CD4-positive, alpha-beta T cell treated with Interleukin-10 for 1 hour (primary cell): ENCODE measurements at places on chromosomes 2 and 18.

- no peak for DNase-seq
Observed at GRCh38 chr2:47751856-47752414, 31.0 kb upstream of the MSH6 start.

- DNase-seq, result no peak
Observed at GRCh38 chr2:214742119-214742518, 67.4 kb downstream of the BARD1 start.

DNA sequence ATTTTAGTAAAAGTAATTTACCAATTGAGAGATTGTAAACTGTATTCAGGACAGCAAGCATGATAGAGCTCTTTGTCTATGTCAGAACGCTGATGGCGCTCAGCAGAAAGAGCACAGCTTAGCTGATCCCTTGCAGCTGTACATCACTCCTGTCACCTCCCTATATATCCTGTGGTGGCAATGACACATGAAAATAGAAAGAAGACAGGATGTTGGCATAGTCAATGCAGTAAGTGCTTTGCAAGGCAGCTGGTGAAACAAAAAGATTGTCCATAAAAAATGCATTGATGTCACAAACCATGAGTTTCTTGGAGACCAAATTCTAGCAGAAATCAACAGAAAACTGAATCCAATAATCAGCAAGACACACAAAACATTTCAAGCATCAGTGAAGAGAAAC, 221.5 kb downstream of the RIT2 start:
- DNase-seq, result no peak

GRCh38 chr18:939166-939565, 34.5 kb downstream of the ADCYAP1 start:
- no peak for DNase-seq

DNA sequence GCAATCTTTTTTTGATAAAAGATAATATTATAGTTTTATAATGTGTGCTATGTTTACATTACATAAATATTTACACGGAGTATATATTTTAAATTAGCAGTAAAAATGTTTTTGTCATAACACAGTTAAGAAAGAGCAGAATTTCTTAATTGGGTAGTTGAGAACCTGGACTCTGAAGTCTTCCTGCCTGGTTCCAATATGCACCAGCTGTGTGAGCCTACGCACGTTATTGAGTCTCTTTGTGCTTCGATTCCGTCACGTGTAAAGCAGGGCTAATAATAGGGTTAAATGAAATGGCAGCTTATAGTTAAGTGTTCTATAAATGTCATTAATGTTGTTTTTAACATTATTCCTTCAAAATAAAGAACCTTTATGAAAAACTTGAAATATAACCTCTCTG, 1.2 kb upstream of the CCDC88A start:
- DNase-seq, result no peak

DNA sequence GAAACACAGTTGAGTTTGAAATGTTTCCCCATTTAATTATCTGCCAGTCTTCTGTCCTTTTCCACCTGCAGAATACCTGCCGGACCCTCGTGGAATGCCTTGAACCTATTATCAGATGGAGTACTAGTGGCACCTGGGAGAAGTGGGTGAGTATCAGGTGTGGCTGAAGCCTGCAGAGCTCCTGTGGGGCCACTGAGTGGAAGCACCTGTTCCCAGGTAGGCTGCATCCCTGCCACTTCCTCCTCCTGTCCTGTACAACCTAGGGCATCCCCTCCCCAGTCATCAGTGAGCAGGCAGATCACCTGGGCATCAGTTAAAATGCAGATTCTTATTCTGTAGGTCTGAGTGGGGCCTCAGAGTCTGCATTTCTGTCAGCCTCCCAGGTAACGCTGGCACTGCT, 80.8 kb upstream of the BZW1 start:
- DNase-seq, result no peak

DNA sequence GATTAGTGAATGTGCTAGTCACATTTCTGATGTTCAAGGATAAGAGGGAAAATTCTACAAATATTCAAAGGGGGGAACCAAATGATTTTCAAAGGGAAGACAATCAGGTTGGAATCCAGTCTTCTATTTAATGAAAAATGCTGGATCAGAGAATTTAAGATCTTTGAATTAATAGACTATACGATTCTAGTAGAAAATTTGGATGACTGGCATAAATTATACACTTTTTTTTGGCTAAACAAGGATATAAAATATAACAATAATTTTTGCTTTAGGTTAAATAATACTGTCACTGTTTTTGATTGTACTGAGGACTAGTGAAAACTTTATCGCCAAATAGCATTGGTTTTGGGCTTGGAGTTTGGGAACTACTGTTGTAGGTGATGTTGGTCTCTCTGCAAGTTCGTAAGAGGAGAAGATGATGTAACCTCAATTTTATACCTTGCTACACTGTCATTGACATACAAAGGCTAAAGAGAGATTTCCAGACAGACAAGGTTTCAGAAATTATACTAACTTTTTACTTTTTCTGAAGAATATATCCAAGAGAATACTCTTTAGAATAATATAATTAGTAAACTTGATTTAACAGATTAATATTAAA, 51.3 kb downstream of the NCOA1 start:
- no peak for DNase-seq

GRCh38 chr18:48800876-48801727, 149.7 kb downstream of the SMAD7 start:
- no peak for DNase-seq

- no peak for DNase-seq
Observed at GRCh38 chr2:9761577-9761976, 81.7 kb upstream of the TAF1B start.

- no peak for DNase-seq
Observed at GRCh38 chr2:53515435-53516332, 251.9 kb upstream of the CHAC2 start.

DNA sequence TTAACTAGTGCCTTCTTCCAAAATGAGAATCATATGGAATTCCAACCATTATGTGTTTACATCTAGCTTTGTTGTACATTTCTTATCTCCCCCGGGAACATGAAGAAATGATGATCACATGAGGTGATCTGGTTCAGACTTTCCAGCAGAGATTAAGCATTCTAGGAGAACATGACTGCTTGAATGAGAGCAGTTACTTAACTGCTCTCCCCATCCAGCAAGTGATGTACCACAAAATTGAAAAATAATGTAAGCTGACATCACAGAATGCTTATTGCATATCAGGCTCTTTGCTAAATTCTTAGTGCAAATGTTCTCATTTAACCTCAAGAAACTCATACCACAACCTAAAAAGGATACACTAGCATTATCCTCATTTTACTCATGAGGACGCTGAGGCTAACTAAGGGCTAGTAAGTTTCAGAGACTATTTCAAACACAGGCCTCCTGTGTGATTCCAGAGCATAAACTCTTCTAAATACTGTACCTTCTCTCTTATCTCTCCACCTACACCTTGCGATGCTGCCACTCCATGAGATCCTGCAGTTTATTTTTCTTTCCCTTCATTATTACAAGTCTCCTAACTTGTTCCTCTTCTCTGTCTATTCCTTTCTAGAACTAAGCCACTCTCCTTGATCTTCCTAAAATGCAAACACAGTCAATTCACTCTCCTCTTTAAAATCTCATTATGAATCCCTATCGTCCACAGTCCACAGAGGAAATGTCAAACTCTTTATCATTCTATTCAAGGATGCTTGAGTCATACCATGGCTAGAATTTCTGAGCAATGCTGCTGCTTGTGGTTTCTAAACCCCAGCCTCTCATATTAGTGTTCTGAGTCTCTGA, 1224.8 kb upstream of the ZEB2 start:
- no peak for DNase-seq

GRCh38 chr2:79952616-79953015, 351.9 kb downstream of the LRRTM1 start:
- DNase-seq, result no peak

- DNase-seq, result no peak
Observed at GRCh38 chr18:42131066-42131929, 176.3 kb downstream of the PIK3C3 start.

DNA sequence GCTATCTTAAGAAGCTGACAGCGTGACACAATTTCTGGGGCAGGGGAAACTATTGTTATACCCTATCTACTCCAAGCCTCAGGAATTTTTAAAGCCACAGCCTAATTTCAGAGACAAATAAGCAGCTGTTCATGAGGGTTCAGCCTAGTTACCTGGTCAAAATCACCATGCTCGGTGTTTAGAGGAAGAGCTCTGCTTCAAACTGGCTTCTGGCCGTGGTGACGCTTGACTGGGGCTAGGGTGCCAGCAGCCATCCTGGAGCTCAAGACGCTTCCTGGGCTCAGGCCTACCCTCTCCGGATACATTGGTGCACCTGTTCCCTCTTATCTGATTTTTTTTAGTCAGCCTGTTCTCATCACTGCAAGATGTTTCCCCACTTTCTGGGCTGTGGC, 41.7 kb downstream of the FRZB start:
- DNase-seq, result no peak

DNA sequence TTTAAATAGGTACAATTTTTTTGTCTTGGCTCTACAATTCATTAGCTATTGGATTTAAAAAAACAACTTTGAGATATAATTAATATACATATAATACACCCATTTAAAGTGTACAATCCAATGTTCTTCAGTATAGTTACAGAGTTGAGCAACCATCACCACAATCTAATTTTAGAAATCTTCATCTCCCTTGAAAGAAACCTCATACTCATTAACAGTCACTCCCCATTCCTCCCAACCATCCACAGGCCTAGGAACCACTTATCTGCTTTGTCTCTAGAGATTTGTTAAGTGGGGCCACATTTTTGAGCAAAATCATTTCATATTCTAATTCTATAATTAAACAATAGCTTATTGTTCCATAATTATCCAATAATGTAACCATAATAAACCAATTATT, 32.6 kb downstream of the MRPL33 start:
- no peak for DNase-seq

DNA sequence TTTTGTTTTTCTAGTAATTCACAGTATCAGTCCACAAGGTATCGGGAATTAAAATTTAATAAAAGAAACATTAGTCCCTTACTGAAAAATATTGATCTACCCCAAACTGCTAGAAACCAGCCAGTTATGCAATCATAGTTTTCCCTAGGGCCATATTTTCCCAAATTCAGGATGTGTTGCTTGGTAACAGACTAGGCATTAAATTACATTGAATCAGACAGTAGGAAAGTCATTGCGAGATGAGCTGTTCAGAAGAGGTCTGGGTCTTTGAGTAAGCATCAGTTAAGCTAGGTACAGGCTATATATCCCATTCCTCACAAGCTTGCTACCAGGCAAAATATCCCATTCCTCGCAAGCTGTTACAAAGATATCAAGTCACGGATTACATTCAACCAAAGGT, 123.0 kb upstream of the CCDC150 start:
- DNase-seq, result no peak

DNA sequence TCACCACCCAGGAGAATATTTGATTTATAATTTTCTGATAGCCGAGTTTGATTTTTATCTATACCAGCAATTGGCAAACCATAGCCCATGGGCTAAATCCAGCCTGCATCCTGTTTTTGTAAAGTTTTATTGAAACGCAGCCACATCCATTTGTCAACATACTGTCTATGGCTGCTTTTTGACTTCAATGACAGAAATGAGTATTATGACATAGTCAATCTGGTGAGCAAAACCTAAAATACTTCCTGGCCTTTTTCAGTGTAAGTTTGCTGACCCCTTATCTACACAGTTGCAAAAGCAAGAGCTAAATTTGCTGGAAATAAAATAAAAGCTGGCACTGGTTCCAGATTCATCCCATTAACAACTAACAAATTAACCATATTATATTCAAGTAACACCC, 79.8 kb upstream of the SLC25A52 start:
- DNase-seq, result no peak

GRCh38 chr2:24970483-24971285, 1.1 kb downstream of the DNAJC27 start:
- no peak for DNase-seq

DNA sequence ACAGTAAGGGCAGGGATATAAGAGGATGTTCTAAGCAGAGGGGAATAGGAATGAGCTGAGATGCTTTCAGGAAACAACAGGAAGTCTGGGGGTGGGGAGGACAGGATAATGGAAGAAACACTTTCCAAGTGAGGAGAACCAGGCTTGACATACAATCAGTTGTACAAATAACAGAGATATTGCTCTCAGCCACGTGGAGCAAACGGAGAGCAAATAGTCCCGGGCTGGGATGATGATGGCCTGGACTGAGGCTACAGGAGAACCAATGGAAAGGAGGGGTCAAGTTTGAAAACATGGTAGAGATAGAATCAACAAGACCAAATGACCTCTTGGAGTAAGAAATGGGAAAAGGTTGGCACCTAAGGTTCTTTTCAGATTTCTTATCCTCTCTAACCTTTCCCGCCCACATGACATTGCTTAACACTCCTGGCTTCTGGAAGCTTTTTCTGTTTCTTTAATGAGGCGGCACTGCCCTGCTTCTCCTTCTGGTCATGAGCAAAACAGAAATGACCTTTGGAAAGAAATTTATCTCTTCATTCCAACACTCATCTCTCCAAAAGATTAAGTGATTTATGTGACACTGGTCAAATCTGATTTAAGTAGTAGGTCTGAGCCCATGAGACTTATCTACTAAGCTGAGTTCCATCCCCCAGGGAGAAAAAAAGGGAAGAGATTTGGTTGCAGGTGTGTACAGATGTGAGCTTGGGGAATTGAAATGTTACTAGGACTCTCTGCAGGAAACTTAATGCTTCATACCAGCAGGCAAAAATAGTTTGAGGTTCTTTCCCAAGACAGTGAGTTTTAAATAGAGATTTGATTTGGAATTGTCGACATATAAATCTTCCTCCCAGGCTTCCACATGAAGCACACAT, 442.9 kb upstream of the HNRNPA3 start:
- no peak for DNase-seq

GRCh38 chr2:156779416-156780120, 343.4 kb downstream of the GPD2 start:
- no peak for DNase-seq

DNA sequence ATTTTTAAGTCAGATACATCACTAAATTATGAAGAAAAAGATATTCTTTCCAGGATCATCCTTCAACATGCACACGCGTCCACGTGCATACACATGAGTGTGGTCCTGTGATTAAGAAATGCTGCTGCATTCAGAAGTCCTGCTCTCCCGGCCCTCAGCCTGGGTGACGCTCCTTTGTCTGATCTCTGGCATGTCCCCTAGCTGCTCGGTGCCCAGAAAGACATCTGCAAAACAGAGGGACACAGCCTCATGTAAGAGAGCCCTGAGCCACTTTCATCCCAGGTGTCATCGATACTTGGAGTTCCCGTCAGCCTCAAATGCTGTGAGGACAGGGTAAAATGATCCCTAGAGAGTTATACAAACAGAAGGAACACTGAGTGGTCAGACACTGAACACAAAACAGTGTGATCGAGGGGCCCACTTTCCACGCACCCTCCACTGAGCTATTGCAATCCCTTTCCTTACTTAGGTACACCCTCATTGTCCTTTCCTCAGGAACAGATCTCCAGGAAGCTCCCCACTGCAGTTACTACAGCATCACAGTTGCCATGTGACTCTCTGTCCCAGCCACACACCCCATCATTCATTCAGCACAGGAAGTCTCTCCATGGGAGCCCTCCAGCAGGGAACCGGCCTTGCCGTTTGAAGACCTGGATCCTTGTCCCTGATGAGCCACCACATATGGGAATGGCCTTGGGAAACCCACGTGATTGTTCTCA, 32.1 kb downstream of the CRACDL start:
- DNase-seq, result no peak

GRCh38 chr2:80748592-80748991, 444.0 kb upstream of the LRRTM1 start:
- no peak for DNase-seq
